ENCODE measurements at places on chromosomes 6 and 20.

DNA sequence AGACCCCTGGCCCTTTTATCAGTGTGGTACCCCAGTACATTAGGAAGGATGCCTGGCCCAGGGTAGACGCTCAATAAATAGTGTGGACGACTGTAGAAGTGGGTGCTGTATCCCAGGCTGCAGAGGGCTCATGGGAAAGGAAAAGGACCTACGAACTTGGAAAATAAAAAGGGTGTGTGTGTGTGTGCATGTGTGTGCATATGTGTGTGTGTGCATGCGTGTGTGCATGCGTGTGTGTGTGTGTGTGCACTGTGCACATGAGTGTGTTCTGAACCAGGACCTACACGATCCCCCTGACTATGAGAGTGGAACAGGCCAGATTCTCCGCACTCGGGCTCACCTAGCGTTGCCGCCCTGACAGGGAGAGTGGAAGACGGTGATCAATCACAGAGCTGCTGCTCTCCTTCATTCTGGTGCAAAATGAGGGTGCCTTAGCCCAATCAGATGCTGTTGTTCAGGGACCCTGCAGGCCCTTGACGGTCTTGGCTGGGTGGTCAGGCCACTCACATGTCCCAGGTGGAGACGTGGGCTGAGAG, 3.5 kb upstream of the UNC93A start:
- no peak for DNase-seq

DNA sequence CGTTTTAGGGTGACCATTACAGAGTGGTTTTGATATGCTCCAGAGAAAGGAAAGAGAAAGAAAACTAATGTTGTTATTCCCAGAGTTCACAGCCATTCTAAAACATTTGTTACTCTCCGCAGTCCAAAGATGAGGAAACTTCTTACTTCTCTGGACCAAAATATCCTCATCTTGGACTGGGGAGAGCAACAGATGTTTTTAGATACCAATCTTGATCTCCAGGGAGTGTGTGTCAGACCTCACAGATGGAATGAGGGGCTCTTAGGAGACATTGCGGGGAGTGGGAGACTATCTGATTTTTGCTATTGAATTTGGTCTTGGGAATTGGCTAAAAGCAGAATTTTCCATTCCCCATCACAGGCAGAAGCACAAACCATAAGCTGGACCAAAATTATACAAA, 110.8 kb downstream of the TNFAIP3 start:
- no peak for DNase-seq

DNA sequence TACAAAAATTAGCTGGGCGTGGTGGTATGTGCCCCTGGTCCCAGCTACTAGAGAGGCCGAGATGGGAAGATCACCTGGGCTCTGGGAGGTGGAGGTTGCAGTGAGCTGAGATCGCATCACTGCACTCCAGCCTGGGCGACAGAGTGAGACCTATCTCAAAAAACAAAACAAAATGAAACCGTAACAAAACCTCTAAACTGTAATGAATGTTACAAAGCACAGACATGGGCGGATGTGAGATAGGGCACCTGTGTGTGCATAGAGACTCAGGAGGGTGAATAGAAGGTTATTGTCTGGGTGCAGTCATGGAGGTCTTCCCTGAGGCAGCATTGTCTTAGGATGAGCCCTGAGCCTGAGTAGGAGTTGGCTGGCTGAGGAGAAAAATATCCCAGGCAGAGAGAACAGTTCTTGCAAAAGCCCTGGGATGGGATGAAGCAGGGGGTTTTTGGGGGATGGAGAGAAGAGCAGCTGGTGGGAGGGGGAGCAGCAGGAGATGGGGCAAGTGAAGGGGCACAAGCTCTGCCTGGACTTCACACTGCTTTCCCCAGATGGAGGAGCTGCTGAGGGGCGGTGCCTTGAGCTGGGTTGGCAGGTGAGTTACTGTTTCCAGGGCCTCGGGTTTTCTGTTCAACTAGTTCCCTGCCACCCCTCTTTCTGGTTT, 5.2 kb downstream of the BCAS4 start:
- no peak for DNase-seq

DNA sequence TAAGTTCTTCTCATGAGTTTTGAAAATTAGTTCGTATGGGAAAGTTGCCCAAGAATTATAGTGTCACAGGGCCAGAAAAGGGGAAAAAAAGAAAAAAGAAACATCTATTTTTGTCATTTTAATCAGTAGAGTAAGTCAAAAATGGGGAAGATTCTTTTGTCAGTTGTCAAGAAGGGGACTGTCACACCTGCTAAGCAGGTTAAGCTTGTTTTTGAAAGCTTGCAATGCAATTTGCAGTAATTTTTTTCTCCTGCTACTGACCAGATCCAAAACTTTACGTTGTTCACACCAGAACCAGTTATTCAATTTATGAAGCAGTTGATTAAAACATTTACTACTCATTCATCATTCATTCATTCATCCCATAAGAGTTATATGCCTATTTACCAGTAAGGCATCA, 171.4 kb downstream of the SOX4 start:
- no peak for DNase-seq

DNA sequence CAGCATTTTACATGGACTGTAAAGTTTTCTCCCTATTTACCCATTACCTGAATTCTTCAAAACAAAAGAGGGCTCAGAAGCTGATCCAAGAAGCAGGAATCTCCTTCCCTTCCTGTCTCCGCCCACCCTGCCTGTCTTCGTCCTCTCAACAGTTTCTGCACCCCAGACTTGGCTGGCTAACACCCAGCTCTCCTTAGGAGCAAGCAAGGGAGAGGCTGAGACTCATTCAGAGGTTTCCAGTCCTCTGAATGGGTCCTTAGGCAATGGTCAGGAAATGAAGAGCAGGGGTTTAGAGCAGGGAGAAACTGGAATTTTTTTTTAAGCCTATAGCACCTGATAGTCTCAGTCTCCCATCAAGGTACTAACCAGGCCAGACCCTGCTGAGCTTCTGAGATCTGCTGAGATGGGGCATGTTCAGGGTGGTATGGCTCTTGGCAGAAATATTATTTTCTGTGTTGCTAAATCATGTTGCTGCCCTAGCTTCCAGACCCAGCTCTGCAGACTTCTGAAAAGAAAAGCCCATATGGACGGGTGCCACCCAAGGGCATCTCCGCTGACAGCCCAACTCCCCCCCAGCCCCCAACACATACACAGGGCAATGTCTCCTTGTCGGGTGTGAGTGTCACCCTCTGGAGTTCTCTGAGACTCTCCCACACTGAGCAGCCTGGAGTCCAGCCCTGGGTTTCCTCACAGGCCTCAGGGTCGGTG, 74.6 kb upstream of the CD93 start:
- DNase-seq, result no peak

DNA sequence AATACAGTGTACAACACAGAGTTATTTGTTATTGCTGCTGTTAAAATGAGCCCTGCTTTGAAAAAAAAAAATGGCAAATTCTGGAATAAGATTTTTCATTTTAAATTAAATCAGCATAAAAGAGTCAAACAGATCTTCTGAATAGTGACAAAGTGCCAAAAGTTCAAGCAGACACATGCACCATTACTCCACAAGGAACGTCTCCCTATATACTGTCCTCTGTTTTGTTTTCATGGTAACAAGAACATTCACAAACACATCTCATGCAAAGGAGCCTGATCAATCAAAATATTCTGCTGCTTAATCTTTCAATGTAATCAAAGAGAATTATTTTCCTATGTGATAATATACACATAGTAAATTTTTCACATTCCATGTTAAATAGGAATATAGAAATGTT, 2.7 kb downstream of the HIVEP2 start:
- no peak for DNase-seq

- DNase-seq, result no peak
Measured at GRCh38 chr6:33407132-33407718, 3.6 kb upstream of the PHF1 start.

- DNase-seq, result no peak
Measured at GRCh38 chr6:88124925-88125557, 41.1 kb downstream of the CNR1 start.

DNA sequence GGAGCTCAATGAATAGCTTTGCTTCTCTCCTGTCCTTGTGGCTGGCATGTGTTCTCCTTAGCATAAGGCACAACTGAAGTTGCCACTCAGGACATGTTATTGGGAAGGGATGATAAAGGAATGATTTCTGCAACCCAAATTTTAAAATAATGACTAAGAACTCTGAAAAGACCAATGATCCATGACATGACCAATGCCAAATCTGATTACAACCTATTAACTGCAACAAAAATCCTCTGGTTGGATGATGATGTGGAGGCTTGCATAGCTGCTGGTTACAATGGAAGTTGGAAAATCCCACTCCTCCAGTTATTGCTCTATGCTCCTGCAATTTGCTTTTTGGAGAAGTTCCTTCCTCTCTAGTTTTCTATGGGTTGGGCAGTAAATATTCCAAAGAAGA, 63.4 kb upstream of the FBXL4 start:
- no peak for DNase-seq

- no peak for DNase-seq
Measured at GRCh38 chr6:111683749-111684267, 78.1 kb upstream of the TRAF3IP2 start.

GRCh38 chr20:19835533-19836222, 77.6 kb downstream of the RIN2 start:
- no peak for DNase-seq

DNA sequence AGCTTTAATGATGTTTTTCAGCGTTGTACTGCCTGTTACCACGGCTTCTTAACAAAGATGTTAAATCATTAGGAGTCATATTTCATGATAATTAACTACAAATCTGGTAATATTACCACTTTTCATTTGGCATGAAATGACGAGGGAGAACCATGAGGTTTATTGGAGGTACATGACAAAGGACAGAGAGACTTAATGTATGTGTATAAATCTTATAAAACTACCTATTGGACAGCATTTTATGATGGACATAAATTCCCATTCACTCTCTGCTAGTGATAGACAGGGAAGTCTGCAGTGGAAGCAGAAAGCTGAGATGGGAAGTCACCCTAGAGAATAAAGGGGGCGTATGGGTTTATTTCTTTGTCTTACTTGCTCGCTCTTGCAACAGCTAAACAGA, 949.9 kb upstream of the FLRT3 start:
- DNase-seq, result no peak

DNA sequence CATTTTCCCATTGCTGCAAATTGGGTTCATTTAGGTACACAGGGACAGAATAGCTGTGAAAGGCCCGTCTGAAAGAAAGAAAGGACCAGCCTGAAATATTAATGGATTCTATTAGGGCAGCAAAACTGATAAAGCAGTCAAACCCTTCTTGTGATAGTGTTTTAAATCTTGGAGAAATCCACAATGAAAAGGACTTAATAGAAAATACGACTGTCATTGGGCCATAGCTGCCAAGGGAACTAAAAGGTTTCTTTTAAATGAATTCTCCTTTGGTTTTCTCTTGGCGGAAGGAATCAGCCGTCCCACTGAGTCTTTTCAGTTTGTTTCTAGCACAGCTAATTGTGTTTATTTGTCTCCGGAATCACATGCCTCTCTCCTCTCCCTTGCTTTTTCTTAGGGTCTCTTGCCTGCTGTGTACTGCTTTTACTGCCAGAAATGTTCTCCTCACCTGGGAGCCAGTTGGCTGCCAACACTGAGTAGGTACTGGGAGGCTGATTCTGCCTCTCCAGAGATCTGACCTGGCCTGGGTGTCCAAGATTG, 11.3 kb downstream of the PAQR8 start:
- DNase-seq, result no peak

- DNase-seq, result no peak
Measured at GRCh38 chr6:137423451-137424168, 70.6 kb downstream of the OLIG3 start.

DNA sequence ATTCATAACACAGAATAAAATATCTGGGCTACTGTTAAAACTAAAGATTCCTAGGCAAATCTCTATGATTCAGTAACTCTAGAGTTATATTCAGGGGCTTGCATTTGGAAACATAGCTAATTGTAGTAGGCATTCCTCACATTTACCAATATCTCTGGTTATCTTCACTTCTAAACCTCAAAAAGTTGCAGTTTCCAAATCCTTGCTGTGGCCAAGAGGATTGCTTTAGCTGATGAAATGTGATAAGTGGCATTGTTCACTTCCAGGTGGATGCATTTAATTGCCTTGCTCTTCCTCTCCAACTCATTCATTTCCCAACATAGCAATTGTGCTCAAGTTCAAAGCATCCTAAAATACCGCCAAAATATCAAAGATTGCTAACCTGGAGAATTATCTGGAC, 246.6 kb downstream of the GRIK2 start:
- DNase-seq, result no peak

- DNase-seq, result no peak
Measured at GRCh38 chr6:50995036-50995435, 176.4 kb downstream of the TFAP2B start.

GRCh38 chr6:15682965-15683822, 20.4 kb upstream of the DTNBP1 start:
- no peak for DNase-seq

DNA sequence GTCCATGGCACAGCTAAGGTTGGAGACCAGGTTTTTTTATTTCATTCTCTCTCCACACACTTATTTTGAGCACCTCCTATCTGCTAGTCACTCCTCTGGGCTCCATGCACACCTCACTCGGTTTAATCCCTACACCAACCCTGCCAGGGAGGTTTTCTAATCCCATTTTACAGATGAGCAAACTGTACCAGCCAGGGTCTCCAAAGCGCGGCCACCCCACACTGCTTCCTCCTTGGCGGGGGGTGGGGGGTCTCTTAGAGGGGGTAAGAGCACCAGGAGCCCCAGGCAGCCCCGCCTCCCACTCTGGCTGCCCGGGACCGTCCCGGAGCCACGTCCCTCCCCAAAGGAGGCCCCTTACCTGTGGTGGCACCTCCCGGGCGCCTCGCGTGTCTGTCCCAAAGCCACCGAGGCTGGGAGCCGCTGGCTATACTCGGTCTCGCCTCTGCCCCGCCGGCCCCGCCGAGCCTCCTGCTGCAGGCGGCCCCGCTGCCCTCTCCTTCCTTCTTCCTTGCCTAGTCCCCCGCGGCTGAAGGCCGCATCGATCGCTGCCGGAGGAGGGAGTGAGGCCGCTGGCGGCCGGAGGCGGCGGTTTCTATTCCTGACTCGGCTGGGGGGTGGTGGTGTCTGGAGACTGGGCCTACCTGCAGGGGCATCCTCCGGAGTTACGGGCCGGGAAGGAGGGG, at the start of gene KCNS1:
TSS of gene KCNS1 (minus strand) at position 565 of the 683 bp plus-strand sequence. CDS start 1,891 bp downstream, outside the sequence.
- no peak for DNase-seq

DNA sequence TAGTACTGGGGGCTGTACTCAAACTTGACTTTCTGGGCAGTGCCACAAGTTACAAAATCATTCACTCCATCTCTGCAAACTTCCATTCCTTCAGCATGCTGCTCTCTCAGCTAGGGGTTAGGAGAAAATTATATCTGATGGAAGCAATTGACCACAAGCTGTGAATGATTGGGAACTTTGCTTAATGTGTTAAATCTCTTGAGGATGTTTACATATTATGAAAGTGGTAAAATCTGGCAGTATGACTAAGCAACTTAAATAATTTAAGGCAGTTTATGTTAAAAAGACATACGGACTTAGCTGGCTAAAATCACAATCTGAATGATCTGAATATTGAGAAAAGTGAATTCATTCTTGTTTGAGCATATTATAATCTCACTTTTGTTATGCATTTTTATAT, 415.0 kb downstream of the PHF3 start:
- DNase-seq, result no peak

- no peak for DNase-seq
Measured at GRCh38 chr6:54044059-54044458, 67.2 kb upstream of the MLIP start.

All from NCI-H1930 (cell line).